Pons (tissue), 1 donor: ENCODE measurements at places on chromosomes 1 and 21.

DNA sequence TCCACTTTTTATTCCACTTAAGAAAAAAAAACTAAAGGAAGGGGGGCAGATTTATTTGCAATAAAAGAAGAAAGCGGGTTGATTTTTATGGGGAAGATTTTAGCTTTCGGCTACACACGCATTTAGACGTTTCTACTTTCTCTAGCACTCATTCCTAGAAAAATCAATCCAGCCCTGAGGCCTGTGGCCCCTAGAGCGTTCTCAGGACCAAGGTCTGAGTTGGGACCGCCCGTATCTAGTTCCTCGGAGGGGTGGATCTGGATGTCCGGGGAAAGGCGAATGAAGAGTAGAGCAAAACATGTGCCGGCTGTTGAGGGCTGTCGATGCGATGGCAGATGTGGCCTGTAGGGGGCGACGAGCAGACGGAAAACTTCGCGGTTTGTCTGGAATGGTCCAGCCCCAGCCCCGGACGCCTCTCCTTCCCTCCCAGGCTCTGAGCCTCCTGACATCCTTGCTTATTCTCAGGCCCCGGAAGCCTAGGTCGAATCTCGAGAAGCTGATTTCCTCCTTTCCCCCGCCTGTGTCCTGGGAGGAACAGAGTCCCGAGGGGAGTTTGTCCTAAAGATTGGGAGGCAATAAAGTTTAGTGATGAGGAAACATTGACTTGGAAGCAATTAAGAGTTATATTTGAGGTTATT lies 5.2 kb downstream of the FOXD3 start:
- no peak for DNase-seq

GRCh38 chr1:90993245-90993644 lies 28.6 kb downstream of the ZNF644 start:
- DNase-seq: no peak

GRCh38 chr1:45968941-45969666 lies 163.3 kb downstream of the PIK3R3 start:
- no peak for DNase-seq

DNA sequence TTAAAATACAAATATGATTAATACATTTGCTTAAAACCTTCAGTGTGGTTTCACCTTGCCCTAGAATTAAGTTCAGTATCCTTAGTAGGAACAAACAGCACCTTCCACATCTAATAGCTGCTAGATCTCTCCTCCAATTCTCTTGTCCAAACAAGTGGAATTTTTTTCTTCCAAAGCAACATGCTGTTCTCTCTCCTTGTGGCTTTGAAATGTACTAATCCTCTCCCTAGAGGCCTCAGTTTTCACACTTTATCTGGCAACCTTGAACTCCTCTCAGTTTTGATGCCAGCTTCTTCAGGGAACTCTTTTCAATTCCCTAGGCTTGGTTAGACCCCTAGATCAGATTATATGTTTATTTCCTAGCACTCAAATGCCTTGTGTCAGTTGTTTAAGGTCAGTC lies 87.0 kb downstream of the GLUL start:
- DNase-seq: no peak

- no peak for DNase-seq
Observed at GRCh38 chr1:204070895-204071294, 2.0 kb upstream of the SOX13 start.

GRCh38 chr21:46151989-46152926 lies 3.1 kb downstream of the FTCD start:
- DNase-seq: no peak

- DNase-seq: no peak
Observed at GRCh38 chr1:44549510-44549909, 124.8 kb downstream of the TMEM53 start.

GRCh38 chr1:99731384-99731783 lies 35.1 kb downstream of the FRRS1 start:
- no peak for DNase-seq

DNA sequence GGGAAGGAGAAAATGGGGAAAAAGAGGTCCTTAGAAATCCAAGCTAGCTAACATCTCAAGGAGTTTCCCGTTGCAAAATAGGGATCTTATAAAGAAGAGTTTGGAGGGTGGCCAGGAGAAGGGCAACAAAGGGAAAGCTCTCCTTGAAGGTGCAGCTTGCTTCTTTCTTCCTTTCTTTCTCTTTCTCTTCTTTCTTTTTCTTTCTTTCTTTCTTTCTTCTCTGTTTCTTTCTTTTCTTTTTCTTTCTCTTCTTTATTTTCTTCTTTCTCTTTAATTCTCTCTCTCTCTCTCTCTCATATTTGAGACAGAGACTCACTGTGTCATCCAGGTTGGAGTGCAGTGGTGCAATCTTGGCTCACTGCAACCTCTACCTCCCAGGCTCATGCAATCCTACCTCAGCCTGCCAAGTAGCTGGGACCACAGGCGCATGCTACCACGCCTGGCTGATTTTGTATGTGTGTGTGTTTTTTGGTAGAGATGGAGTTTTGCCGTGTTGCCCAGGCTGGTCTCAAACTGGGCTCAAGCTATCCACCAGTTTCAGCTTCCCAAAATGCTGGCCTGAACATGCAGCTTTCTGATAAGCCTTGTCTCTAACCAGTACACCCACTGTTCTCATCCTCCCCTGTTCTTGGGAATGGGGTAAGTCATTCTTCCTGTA lies 44.4 kb downstream of the RNF11 start:
- no peak for DNase-seq

- peak; percentile 45 for DNase-seq
Observed at GRCh38 chr1:119367432-119368124, 1.0 kb upstream of the HAO2 start.

GRCh38 chr1:15153842-15154479 lies 414 bp downstream of the TMEM51 start:
- DNase-seq: no peak

- no peak for DNase-seq
Observed at GRCh38 chr21:15141261-15141970, 76.6 kb upstream of the NRIP1 start.

GRCh38 chr1:234270581-234271242 lies 102.5 kb upstream of the COA6 start:
- DNase-seq: no peak

DNA sequence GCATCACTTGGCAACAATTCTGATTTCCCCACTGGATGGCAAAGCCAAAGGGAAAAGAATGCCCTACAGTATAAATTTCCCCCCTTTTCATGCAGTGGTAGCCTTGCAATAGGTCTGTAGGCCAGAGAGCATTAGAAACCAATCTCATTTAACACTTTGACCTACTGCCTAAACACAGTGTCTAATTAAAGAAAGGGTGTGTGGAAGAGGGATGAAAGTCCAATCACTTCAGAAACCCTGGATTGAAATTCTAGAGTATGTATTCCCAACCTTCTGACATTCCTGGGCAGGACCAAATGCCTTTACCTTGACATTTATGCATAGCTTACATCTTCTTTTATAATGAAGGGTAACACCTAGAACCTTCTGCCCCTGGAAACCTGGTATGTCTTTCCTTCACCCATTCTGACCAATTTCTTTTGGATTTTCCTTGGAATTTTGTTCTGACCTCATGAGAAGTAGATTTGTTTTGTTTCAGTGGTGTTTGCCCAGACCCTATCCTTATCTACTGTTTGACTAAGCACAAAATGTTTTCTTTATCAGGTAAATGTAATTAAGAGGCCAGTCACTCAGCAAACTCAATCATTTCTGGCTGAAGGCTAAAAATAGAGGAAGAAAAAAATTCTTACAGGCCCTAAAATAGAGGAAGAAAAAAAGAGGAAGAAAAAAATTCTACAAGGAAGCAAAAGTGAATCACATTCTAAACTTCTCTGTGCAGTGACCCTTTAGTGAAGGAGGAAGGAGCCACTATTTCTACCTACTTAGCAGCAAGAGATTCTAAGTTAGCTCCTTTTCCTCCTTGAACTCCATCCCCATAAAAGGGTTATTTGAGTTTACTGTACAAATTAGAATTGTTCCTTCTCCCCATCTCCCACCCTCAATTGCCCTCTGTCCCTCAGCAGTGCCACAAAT lies 129.5 kb upstream of the DSCAM start:
- peak; percentile 74 for DNase-seq

GRCh38 chr1:204341380-204341779 lies 18.3 kb downstream of the PLEKHA6 start:
- no peak for DNase-seq

- DNase-seq: no peak
Observed at GRCh38 chr1:73564294-73564693, 633.7 kb downstream of the LRRIQ3 start.

DNA sequence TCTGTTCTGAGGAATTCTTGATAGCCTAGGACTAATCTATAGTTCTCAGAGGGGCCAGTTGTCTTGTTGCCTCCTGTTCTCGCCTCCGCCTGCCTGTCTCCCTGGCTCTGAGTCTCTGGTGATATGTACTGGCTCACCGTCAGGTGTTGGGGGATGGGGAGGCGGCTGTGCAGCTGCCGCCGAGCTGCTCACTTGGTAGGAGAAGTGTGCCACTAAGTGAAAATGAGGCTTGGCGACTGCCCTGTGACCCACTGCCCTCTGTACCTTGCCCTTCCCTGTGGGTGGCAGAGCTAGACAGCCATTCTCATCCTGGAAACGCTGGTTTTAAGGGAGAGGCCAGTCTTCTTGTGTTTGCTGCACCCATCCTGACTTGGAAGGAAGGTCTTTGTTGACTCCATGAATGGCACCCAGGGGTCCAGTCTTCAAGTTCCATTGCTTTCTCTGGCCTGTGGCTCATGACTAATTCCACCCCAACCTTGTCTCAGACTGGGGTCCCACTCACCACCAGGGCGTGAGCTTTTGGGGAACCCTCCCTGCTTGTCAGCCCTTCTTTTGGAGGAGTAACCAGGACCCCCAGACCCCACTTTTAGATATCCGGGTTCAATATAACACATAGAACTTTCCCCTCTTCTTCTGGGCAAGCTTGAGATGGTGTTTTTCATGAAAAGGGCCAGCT lies 120.6 kb downstream of the CACNA1E start:
- no peak for DNase-seq

GRCh38 chr1:81706650-81707435 lies 93.9 kb upstream of the ADGRL2 start:
- DNase-seq: no peak

DNA sequence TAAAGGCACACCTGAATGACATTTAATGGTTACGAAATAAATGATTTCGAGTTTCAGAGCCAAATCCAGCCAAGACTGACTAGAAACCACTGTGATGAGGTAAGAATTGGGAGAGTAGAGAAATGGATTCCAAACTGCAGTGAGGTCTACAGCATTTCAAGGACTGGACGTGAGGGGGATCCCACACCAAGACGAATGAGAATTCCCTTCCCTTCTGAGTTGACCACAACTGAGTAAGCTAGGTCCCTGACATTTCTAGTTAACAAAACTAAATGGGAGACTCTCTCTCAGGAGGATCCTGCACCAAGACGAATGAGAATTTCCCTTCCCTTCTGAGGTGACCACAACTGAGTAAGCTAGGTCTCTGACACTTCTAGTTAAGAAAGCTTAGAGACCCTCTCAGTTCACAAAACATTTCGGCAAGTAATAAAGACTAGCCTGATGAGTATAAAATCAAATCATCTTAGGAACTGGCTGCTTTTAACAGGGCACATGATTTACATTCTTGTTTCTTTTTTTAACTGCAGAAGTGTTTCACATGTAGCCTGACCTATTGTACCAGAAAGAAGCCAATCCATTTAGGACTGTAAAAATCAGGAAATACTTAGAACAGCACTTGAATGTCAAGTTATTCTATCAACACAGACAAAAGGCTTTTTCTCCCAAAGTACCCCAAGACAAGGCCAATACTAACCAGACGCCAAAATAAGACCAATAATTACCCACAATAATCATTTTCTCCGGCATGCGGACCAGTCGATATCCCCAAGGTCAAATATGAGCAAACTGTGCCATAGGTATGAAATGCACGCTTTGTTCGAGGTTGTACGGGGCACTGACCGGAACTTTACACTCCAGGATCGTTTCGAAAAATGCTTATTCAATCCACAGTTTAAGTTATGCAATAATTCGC lies 1.4 kb upstream of the SPATA1 start:
- peak; percentile 15 for DNase-seq

DNA sequence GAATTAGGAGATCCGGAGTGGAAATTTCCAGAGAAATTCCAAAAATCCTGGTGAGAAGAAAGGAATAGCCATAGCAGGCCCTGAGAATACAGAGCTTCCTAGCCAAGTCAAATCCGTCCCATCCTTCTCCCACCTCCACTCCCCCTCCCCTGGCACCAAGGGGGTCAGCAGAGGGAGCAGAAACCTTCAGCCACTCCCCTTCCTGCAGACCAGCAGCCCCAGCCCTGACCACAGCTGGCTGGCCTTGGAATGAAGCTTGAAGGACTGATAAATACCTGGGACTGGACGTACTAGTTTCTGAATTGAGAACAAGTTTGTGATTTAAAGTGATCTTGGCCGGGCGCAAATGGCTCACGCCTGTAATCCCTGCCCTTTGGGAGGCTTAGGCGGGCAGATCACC lies 13.8 kb upstream of the RIPPLY3 start:
- no peak for DNase-seq

DNA sequence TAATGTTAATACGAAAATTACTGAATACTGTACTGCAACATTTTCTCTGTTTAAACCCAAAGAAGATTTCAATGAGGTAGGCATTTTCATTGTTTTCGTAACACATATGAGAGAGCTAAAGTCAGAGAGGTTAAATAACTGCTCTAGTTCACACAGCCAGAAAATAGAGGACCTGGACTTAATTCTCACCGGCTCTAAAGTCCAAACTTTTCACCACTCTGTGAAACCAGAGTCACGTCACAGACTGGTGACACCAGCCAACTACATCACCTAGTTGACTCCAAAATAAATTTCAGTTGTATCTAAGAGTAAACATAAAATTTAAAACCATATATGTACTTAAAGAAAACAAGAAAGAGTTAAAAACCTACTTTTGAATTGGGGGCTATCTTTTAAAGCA lies 146.7 kb downstream of the FCRL5 start:
- no peak for DNase-seq

DNA sequence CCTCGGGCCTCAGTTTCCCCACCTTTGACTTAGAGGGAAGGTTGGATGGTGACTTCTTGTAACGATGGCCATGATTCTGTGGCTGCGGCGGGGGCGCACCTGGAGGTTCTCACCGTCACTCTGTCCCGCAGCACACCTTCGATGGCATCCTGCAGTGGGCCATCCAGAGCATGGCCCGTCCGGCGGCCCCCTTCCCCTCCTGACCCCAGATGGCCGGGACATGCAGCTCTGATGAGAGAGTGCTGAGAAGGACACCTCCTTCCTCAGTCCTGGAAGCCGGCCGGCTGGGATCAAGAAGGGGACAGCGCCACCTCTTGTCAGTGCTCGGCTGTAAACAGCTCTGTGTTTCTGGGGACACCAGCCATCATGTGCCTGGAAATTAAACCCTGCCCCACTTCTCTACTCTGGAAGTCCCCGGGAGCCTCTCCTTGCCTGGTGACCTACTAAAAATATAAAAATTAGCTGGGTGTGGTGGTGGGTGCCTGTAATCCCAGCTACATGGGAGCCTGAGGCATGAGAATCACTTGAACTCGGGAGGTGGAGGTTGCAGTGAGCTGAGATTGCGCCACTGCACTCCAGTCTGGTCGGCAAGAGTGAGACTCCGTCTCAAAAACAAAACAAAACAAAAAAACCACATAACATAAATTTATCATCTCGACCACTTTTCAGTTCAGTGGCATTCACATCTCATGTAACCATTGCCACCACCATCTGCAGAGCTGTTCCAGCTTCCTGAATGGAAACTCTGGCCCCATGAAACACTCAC lies 2.1 kb upstream of the PFKL start:
- peak; percentile 91 for DNase-seq

GRCh38 chr1:93969371-93969770 lies 60.1 kb upstream of the GCLM start:
- DNase-seq: no peak

GRCh38 chr1:223748773-223749733 lies 36.7 kb downstream of the CAPN2 start:
- peak; percentile 50 for DNase-seq

GRCh38 chr1:115077984-115078330 lies 11.3 kb downstream of the TSPAN2 start:
- no peak for DNase-seq

GRCh38 chr21:44603911-44604310 lies 3.5 kb downstream of the KRTAP10-7 start:
- DNase-seq: no peak
